ENCODE measurements at places on chromosomes 5 and 9.

DNA sequence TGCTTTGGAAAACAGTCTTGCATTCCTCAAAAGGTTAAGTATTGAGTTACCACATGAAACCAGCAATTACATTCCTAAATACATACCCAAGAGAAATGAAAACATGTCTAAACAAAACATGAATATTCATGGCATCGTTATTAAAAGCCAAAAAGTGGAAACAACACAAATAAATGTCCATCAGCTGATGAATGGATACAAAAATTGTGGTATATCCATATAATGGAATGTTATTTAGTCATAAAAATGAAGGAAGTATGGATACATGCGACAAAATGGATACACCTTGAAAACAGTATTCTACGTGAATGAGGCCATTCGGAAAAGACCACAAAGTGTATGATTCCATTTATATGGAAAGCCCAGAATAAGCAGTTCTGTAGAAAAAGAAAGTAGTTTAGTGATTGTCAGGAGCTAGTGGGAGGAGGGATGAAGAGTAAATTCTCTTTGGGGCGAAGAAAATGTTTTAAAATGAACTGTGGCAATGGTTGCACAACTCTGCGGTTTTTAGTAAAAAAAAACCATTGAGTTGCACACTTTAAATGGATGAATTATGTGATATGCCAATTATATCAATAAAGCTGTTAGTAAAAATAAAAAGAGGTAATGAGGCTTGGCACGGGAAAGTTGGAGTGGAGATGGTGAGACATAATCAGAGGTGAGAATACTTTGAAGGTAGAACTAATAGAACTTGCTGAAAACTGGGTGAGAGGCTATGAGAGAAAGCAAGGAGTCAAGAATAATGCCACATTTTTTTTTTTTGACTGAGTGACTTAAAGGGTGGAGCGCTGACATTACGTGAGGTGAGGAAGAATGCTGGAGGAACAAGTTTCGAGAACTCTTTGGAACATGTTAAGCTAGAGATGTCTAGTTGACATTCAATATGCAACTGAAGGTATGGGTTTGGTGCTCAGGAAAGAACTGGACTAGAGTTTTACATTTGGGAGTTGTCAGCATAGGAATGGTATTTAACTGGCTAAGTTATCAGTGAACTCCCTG, 194.9 kb upstream of the ZNF608 start:
- no peak for DNase-seq

- DNase-seq: no peak
Observed at GRCh38 chr9:2041736-2042135, 26.6 kb downstream of the SMARCA2 start.

- no peak for DNase-seq
Observed at GRCh38 chr9:13360188-13360587, 80.7 kb upstream of the MPDZ start.

DNA sequence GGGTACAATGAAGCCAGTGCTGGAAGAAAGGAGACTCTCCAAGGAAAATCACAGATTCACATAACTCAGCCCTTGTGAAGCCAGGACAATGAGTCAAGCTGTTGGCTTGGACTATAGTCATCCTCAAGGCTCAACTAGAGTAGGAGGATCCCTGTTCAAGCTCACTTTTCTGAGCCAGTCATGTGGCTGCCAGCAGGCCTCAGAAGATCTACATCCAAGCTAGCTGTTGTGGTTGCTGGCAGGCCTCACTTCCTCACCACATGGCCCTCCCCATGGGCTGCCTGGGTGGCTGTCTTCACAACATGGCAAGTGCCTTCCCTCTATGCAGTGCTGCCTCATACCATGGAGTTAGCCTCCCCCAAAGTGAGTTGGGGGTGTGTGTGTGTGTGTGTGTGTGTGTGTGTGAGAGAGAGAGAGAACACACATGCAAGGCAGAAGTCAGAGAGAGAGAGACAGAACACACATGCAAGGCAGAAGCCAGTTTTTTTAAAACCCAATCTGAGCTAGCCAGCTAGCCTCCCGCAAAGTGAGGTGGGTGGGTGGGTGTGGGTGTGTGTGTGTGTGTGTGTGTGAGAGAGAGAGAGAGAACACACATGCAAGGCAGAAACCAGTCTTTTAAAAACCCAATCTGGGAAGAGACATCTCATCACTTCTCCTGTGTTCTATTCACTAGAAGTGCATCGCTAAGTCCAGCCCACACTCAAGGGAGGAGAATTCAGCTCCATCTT, 17.1 kb downstream of the SCAI start:
- DNase-seq: peak; percentile 68

DNA sequence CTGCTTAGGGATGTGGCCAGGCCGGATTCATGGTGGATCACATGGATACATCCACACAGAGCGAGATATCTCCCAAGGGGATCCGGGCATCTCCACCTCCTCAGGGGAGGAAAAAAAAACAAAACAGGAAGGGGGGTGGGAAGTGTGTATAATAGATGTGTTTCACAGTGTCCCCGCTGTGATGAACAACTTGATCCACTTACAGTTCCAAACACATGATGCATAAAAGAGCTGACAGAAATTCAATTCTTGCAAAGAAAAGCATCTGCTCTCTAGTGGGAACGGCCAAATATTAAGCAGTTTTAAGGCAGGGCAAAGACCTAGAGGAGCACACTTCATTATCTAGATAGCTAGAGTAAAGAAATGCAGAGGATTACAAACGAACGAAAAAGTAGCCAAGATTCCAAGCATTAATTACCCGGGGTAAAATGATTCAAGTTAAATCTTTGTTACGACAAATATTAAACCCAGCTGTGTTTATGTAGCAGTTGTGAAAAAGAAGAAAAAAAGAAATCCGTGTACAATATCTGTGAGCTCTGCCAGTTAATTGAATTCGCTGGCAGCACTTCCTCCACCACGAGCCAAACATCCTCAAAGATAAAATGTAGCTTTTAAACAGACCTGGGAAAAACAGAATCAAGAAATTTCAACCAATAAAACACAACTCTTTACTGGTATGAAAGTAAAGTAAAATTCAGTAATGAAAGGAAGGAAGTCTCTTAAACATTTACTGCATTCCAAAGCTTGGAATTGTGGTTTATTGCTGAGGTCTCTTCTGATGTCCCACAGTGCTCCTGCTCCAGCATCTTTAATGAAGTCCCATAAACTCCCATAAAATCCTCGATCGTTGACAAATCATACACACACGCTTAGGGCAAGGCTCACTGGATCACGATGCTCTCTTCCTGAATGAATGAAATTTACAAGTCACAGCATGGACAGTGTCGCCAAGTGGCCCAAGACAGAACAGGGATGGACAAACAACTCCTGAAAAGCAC, 213.0 kb downstream of the CRB2 start:
- no peak for DNase-seq

DNA sequence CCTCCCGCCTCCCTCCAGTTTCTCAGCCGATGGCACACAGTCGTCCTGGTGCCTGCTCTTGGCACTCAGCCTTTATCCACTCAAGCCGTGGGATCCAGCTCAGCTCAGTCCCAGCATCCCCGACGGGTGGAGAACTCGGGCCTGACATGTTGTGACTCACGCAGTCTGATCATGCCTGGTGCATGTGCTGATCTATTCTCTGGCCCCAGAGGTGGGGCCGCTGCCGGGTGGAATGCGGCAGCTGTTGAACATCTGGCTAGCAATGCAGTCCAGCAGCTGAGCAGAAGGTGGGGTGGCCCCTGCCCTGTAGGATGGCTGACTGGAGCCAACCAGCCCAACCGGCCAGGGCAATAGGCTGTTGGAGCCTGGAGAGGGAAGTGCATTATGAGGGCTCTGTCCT, 1.7 kb upstream of the AIF1L start:
- no peak for DNase-seq

DNA sequence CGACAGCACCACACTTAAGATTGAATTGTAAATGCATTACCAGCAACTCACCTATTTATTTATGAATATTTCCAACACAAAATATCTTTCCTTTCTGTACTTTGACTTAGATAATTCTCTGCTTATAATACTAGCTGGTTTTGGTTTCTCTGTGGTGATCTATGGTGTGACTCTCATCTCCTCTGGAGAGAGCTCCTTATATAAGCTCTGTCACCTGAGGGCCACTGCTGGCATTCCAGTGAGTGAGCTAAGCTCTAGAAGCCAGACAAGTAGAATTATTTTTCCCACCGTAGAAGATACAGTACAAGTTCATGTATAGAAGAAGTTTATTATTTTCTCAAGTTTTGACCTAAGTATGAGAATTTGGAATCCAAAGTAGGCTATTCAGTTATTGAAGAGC, 111.5 kb downstream of the CDC42SE2 start:
- DNase-seq: no peak

- DNase-seq: no peak
Observed at GRCh38 chr5:178546675-178547033, 43.5 kb downstream of the COL23A1 start.

DNA sequence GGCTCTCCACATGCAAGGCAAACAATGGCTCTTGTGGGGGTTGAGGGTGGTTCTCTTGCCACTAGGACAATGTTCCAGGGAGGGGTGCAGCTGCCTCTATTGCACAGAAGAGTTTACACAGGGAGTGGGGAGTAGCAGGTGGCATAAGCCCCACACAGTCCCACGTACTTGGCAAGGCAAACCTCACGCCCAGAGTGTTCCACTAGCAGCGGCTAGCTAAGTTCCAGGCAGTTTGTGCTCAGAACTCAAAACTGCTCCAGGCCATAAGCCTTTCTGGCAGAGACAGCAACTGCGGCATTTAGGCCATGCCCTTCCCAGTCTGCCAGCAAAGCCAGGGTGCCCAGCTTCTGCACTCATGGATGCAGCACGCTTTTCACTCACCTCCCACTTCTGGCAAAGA, 29.0 kb upstream of the BTNL3 start:
- no peak for DNase-seq

DNA sequence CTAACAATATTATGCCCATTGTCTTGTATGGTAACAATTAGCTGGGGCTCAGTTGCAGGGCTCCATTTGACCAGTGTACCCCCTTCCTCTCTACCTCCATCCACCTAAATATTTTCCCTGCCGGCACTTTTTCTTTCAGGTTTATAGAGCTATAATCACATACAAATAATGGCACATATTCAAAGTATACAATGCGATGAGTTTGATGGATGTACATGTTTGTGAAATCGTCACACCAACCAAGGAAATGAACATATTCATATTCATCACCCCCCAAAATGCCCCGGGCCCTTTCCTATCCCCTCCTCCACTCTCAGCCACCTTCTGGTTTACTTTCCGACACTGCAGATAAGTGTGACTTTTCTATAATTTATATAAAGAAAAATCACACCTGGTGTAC, 351.5 kb downstream of the GADD45G start:
- DNase-seq: no peak

- no peak for DNase-seq
Observed at GRCh38 chr5:17021602-17021932, 85.5 kb upstream of the MYO10 start.

GRCh38 chr5:149892594-149892993, 52.0 kb downstream of the PDE6A start:
- no peak for DNase-seq

GRCh38 chr9:132487980-132488535, 78.0 kb downstream of the CFAP77 start:
- no peak for DNase-seq

GRCh38 chr5:173895401-173896165, 7.4 kb downstream of the CPEB4 start:
- DNase-seq: no peak

- no peak for DNase-seq
Observed at GRCh38 chr9:127203681-127204327, 60.8 kb upstream of the GARNL3 start.

GRCh38 chr9:20054734-20055133, 265.9 kb upstream of the SLC24A2 start:
- no peak for DNase-seq

DNA sequence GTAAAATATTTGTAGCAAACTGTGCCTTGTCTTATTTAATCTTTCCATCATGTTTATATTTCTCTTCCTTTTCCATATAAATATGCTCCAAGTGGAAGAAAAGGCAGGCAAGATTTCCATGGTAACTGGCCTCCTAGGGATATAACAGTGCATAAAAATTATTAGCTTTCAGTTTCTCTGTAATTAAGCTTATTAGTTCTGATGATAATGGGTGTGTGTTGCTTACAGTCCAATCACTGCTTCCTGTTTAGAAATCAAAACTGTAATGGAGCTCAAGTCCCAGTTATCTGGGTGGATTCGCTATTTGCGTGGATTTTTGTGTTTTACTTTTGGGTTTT, 213.0 kb downstream of the PJA2 start:
- DNase-seq: no peak

DNA sequence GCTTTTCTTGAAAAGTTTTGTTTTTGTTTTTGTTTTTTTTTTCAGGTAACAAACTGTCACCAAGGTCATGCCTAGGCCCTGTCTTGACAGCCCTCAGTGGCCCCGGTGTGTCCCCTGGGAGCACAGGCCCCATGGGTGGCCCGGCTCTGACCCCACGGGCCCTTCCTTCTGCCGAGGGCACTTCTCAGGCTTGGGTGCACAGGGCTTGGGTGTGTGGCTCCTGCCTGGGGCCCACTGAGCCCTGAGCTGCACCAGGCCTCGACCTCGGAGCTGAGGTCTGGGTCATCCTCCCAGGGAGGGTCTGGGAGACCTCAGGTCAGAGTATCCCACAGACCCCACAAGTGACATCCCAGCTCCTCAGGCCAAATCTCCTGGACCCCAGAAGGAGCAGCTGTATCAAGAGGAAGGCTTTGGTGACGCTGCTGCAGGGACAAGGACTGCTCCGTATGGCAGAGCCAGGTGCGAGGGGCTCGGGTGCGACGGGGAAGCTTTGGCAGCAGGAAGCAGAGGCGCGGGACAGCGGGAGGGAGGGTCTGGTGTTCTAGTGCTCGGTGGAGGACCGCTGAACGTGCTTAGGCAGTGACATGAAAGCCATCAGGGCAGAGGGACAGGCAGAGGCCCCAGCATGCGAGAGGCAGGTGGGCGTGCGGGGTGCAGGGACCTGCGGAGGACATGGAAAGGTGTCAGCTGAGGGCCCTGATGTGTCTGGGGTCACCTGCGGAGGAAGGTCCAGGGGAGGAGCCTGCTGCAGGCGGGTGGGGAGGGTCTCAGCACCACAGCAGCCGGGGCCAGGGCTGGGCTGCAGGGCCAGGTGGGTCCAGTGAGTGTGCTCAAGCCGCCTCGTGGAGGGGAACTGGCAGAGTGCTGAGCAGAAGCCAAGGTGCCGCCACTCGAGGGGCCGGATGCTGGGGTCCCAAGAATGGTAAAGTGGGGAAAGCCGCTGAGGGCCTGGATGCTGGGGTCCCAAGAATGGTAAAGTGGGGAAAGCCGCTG, 18.4 kb upstream of the SLC9A3 start:
- peak; percentile 15 for DNase-seq

GRCh38 chr9:35448496-35448895, 41.4 kb upstream of the RUSC2 start:
- DNase-seq: no peak

GRCh38 chr9:92636627-92637026, 33.3 kb downstream of the IPPK start:
- DNase-seq: no peak

DNA sequence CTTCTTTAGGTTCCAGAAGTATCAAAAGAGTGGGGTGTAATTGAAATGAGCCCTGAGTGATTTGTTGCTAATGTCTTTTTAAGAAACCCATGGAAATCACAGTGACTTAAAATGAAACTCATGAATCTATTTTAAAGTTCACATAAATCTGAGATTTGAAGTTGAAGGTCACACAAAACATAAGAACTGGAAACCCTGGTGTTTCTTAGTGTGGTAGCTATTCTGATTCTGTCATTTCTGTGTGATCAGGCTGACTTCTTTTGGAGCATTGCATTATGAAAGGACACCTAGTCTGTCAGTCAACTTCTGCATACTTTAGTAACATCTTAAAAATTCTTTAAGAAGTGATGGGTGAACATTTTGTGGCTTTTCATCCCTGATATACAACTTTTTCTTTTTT, 448.8 kb downstream of the TLE4 start:
- DNase-seq: no peak

Data from T-helper 17 cell (primary cell).